Bone marrow (tissue), 2 donors: ENCODE measurements at places on chromosomes 5 and 9.

GRCh38 chr5:132890817-132891216 is 17.3 kb downstream of the LEAP2 start:
- DNase-seq = no peak

- DNase-seq = no peak
Observed at GRCh38 chr5:122236270-122237040, 75.6 kb upstream of the SNCAIP start.

GRCh38 chr9:93259490-93260262 is 75.7 kb downstream of the WNK2 start:
- no peak for DNase-seq

DNA sequence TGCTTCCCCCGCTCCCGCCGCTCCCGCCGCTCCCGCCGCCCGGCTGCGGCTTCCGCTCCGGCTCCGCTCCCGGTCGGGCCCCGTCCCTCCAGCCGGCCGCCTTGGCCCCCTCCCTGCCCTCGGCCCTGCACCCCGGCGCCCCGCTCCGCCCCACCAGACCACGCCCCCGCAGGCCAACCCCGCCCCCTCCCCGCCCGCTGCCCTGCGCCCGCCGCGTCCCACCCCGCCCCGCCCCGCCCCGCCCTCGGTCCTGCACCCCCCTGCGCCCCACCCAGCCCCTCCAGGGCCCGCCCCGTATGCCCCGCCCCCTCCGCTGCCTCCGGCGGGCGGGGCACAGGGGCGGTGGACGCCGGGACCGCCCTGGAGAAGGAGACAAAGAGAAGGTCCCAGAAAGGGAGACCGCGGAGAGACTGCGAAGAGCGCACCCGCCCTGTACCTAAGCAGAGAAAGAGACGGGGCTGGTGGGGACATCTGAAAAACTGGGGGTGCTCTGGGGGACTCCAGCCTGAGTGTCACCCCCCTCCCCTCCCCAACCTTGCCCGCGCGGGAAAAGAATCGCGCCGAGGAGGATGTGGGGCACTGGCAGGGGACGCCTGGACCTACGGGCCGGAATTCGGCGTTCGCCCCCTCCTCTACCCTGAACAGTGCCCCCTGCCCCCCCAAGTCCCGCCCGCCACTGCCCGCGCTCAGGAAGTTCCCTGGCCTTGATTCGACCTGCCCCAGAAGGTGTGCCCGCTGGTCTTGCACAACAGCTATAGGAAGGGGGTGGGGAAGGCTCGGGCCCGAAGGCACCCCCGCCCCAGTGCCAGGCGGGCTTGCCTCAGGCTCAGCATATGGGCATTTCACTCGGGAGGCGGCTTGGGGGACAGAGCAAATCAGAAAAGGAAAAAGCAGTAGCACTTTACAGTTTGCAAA is 42.8 kb upstream of the STXBP1 start:
- peak; percentile 86 for DNase-seq

DNA sequence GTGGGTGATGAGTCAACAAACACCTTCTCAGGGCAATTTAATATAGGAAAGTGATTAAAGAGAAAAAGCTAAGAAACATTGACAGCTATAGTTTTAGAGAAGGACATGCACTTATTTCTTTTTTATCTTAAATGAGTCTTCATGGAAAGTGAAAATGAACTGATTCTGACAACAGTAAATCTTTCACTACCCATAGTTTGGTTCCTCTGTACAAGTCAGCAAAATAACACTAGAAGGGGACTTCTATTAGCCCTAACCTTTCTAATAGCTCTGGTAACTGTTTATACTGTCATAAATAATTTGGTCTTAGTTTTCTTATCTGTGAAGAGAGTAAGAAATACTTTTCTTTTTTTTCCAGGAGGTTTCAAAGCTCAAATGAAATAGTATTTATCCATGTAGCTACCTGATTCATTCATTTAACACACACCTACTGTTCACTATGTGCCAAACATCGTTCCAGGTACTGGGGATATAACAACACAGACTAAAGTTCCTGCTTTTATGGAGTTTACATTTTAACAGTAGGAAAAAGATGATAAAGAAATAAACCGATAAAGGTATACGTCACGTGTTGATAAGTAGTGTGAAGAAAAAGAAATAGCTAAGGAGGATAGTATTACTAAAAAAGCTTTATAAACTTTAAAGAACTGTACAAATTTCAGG is 148.2 kb downstream of the PCSK1 start:
- DNase-seq = no peak

GRCh38 chr5:103667068-103667467 is 104.5 kb upstream of the NUDT12 start:
- DNase-seq = no peak

DNA sequence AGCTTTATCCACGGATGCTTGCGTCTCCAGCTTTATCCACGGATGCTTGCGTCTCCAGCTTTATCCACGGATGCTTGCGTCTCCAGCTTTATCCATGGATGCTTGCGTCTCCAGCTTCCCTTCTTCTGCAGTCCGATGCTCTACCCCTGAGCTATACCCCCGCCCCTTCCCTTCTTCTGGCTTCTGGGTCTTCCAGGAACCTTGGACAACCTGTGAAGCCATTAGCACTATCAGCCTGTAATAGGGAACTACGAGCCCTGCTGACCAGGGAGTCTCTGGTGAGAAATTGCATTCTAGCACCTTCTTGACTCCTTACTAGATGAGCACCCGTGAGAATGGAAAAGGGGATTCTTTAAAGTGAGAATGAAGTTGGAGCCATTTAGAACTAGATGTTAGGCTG is 39.1 kb upstream of the SH3PXD2B start:
- DNase-seq = no peak

DNA sequence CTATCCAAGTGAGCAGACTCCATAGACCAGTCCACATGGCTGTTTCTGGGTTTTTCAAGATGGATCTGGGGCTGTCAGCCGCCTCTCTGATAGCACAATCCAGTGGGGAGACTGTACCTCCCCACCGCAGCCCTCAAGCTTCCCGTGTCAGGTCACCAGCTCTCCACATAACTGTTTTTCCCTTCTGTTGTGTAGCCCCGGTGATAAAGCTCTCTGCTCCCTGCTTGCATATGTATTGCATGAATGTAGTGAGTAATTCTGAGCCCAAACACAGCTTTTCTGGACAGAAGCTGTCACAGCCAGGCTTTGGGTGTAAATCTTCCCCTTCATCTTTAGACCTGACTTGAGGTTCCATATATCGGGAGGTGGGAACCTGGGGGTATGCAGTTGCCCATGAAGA is 23.1 kb upstream of the CFAP157 start:
- no peak for DNase-seq

DNA sequence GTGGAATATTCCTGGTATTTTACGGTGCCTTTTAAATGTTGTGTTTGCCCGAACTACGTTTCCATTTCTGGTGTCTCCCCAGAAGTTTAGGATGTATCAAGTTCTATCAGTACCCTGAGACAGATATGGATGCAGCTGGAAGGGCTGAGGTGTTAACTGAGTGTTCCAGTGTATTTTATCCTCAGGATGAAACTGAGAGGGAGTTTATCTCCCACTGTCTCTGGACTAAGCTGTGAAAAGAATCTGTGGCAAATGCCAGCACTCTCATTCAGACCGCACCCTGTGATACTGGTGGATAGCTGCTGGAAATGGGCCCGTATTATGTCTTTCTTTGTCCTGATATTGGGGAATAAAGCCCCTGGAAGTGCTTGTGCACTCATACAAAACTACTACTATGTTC is 887.2 kb upstream of the TYRP1 start:
- no peak for DNase-seq

DNA sequence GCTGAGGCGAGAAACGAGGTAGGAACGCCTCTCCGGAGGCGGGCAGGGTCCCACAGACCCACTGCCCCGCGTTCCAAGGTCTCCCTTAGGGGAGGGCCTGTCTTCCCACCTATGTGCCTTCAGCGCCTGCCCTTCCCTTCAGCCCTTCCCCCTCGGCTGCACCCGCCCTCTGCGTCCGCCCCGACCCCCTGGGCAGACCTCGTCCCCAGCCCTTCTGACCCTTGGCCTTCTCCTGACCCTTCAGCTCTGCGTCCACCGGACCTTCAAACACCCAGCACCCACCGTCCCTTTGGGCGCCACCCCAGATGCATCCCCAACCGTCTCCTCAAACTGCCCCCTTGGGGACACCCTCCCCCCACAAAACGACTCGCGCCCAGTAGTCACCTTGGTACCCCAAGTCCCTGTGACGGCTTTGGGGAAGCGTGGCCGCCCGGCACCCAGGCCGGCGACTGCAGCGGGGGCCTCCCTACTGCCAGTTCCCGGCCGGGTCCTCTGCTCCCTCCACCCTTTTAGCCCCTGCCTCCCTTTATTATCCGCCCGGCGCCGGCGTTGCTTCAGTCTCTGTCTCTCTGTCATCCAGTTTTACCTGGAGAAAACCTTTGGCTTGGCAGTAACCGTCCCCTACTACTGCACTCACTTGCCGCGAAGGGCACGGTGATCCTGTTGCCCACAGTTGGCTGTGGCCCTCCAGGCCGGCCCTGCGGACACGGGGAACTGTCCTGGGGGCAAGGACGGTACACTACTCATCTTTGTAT is 421 bp downstream of the RUSC2 start:
- no peak for DNase-seq

GRCh38 chr9:69899491-69899890 is 78.9 kb downstream of the CFAP95 start:
- DNase-seq = no peak

- no peak for DNase-seq
Observed at GRCh38 chr5:1470762-1471211, 25.5 kb upstream of the SLC6A3 start.

DNA sequence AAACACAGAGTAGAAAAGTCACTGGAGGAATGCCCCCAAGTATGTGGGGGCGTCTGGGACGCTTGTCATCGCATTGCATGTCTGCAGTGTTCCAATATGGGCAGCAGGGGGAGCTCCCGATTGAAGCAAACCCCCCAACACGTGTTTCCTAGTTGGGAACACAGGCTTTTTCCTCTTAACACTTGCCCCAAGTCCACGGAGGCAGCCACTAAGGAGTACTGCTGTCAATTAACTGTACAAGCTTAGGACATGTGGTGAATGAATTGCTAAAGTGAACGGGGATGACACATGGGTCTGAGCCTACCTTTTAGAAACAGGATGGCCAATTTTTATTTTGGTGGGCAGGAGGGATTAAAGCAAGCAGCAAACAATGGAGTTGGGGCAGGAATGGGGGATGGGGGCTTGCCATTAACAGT is 2.2 kb downstream of the GABRB2 start:
- DNase-seq = no peak

DNA sequence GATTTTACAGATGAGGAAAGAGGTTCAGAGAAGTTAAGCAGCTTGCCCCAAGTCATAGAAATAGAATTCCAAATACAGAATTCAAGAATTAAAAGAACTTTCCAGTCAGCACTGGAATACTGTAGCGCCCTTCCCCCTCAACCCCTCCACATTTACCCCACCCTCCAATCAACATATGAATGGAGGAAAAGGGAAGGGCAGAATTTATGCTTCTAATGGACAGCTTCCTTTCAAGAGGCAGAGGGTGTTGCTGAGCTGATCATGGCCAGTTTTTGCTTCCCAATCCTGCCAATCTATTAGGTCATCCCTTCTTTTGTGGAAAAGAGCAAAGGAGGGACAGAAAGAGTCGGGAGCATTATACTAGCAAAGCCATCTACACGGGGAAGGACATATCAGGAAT is 39.1 kb upstream of the ANKRD31 start:
- DNase-seq = no peak

DNA sequence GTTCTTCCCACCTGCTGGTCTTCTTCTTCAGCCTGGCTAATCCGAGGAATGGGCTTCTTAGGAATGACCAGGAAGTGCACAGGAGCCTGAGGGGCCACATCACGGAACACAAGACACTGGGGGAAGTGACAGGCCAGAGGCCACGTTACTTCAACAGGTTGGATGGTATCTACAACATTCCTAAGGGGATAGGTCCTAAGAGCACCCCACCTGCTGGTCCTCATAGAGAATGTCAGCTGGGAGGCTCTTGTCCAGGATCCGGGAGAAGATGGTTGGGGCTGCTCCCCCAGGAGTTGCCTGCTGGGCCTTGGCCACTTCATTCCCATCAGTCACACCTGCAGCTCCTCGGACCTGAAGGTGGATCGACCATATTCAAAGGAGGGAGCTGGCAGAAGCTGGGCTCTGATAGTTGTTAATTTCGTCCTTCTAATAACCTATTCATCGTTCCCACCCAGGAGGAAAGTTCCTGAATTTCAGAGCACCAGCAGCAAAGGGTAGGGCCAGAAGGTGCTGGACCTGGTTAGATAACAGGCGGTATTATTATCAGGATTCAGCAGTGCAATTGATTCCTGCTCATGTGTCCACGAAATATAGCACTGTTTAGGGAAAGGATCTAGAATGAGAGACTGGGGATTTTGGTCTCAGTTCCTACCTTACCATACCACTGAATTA is 1.3 kb downstream of the HINT2 start:
- DNase-seq = no peak

DNA sequence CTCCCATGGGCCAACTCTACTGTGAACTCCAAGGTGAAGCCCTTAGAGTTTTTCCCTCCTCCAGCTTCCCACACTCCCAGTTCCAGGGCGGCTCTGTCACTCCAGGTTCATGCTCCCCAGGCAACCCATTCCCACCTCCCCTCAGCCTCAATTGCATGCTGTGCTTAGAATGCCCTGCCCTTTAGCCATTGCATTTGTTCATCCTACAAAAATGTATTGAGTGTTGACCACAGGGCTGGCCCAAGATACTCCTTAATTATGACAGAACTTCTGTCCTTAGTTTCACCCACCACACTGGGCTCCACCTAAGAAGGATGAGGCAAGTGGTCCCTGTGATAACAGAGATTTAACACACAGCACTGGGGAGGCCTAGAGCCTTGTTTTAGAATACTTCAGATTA is 236.1 kb downstream of the ADAMTSL1 start:
- DNase-seq = no peak

- no peak for DNase-seq
Observed at GRCh38 chr5:65873181-65873750, 53.1 kb upstream of the ERBIN start.

DNA sequence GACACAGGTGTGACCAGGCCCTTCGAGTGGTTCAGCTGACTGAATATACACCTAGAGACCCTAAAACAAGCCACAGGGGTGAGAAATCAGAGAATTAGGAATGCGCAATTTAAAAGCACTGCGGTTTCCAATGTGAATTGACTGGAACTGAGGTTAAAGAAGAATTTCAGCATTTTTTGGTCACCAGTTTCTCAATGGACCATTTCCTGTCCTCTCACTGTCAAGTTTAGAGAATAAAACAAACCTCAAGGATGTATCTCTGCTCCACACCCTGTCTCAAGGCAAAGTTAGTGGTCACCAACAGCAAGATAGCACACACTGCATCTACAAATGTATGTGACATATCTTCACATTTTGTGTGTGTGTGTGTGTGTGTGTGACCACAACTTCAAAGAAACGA is 143.8 kb upstream of the MAP3K1 start:
- no peak for DNase-seq

- no peak for DNase-seq
Observed at GRCh38 chr9:33476503-33476902, 2.8 kb upstream of the NOL6 start.
